ENCODE measurements at places on chromosomes 13 and 19.

DNA sequence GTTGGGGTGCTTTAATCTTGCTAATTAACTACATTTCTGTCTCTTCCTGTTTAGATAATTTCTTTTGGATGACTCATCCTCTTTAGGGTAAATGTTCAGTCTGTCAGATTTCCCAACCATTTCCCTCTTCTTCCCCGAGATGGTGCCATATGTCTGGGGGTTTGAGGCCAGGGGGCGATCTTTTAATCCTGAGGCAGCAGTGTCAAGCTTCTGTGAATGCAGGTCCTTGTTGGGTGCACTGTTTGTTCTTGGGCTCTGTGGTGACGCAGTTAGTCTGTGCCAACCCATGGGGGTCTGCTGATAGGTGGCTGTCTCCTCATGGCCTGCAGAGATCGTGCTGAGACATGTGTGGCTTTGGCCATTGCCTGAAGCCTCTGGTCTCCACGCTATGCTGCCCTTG lies 420.4 kb downstream of the NDFIP2 start:
- DNase-seq, result no peak

DNA sequence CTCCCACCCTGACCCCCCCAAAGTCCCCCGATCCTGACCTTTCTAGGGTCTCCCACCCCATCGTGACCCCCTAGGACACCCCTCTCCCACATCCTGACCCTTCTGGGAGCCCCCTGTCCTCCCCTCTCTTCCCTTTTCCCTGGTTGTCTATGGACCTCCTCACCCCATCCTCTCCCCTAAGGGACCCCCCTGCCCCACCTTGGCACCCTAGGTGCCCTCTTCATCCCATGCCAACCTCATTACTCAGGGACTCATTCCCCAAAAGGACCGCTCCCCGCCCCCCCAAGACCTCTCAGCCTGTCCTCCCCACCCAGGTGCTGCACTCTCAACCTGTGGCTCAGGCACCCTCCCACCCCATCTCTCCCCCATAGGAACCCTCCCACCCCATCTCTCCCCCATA lies 2.1 kb downstream of the MAP2K2 start:
- no peak for DNase-seq

DNA sequence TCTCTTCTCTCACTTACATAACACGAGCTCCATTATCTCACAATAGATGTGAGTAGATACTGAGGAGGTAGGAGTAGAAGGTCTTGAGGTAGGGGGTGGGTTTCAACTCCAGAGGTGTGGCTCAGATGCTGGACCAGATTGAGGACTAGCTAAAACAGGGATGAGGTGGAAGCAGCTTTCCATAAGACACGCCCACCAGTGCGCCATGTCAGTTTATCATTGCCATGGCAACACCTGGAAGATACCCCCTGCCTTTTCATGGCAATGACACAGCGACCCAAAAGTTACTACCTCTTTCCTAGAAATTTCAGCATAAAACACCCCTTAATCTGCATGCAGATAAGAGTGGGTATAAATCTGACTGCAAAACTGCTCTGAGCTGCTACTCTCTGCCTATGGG lies 44.1 kb downstream of the KCTD15 start:
- DNase-seq, result no peak

- DNase-seq, result peak; percentile 76
Observed at GRCh38 chr19:19540715-19541515, 2.9 kb downstream of the CILP2 start.

GRCh38 chr13:46621792-46622629 lies 69.0 kb downstream of the LRCH1 start:
- no peak for DNase-seq

- no peak for DNase-seq
Observed at GRCh38 chr19:643736-644135, 4.1 kb downstream of the FGF22 start.

DNA sequence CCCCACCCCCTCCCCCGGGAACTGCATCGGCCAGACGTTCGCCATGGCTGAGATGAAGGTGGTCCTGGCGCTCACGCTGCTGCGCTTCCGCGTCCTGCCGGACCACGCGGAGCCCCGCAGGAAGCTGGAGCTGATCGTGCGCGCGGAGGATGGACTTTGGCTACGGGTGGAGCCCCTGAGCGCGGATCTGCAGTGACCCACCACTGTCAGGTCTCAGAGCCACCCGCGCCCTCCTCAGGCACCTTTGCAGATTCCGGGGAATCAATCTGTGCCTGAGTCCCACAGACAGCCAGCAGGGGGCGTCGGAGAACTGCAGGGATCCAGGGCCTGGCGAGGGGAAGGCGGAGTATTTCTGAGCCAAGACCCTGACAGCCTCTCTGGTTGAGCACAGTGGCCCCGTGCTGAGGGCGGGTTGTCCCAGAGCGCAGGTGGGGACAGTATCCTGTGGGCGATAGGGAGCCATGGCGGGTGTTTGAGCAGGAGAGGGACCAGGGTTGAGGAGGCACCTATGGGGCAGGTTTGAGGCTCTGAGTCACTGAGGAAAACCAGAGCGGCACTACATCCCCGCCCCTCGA lies 30.4 kb upstream of the CYP4F8 start:
- DNase-seq, result peak; percentile 85

DNA sequence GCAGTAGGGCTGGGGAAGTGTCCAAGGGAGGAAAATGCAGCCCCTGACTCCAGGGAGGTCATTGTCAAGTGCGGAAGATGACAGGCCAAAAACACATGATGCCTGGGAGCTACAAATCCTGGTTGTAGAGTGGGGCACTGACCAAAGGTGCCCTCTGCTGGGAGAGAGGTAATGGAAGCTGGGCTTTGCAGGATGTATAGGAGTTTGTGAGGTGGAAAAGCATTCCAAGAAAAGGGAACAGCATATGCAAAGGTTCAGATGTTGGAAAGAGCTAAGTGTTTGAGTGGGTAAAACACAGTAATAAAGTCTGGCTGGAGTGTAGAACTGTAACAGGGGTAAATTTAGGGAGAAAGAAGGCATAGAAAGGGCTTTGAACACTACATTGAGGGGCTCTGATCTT lies 46.9 kb upstream of the PTPRS start:
- no peak for DNase-seq

DNA sequence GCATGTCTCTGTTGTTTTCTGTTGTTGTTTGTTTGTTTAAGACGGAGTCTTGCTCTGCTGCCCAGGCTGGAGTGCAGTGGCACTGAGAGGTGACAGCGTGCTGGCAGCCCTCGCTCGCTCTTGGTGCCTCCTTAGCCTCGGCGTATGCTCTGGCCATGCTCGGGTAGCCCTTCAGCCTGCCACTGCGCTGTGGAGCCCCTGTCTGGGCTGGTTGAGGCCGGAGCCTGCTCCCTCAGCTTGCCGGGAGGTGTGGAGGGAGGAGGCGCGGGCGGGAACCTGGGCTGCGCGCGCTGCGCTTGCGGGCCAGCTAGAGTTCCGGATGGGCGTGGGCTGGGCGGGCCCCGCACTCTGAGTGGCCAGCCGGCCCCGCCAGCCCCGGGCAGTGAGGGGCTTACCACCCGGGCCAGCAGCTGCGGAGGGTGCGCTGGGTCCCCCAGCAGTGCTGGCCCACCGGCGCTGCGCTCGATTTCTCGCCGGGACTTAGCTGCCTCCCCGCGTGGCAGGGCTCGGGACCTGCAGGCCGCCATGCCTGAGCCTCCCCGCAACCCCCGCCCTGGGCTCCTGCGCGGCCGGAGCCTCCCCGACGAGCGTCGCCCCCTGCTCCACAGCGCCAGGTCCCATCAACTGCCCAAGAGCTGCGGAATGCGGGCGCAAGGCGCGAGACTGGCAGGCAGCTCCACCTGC lies 6.6 kb upstream of the ZNF329 start:
- DNase-seq, result no peak

- DNase-seq, result no peak
Observed at GRCh38 chr19:52673014-52673413, 34.9 kb upstream of the ZNF83 start.

DNA sequence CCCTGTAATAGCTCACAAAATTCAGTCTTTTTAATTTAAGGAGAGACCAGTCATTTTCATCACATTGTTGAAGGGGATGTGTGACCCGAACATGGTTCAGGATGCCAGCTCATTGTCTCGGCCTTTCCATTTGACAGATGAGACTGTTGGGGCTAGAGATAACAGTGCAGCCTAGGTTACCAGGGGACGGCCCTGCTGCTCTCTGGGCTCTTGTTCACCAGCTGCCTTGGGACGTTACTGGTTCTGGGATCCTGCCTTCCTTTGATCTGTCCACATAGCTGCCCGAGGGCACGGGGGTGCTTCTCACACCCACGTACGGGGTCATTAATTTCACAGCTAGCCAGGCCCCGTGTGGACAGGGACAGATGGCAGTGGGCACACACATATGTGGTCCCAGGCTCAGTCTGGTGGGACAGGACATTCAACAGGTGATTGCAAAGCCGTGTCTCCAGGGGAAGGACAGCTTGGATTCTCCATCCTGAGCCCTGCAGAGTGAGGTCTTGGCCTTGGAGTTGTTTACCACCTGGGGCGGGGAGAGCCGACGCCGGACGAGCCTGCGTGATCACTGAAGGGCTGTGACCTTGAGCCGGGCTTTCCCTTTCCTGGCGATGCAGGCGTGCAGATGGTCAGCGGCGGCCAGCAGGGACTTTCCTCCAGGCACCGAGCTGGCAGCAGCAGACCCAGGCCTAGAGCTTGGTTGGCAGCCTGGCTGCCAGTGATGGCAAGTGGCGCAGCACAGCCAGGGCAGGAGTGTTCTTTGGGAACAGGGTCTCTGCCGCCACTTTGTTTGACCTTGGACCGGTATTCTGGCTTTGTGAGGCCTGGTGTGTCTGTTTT lies 26.7 kb upstream of the NPAS1 start:
- no peak for DNase-seq

GRCh38 chr19:45764945-45765701 lies 3.9 kb downstream of the SIX5 start:
- DNase-seq, result no peak

- no peak for DNase-seq
Observed at GRCh38 chr19:336067-336614, 8.5 kb downstream of the MIER2 start.

GRCh38 chr19:45632468-45633196 lies 6.6 kb downstream of the EML2 start:
- peak; percentile 56 for DNase-seq

GRCh38 chr13:47437406-47437805 lies 540.6 kb upstream of the HTR2A start:
- DNase-seq, result no peak

GRCh38 chr13:99350191-99350590 lies 43.0 kb upstream of the GPR183 start:
- DNase-seq, result no peak

DNA sequence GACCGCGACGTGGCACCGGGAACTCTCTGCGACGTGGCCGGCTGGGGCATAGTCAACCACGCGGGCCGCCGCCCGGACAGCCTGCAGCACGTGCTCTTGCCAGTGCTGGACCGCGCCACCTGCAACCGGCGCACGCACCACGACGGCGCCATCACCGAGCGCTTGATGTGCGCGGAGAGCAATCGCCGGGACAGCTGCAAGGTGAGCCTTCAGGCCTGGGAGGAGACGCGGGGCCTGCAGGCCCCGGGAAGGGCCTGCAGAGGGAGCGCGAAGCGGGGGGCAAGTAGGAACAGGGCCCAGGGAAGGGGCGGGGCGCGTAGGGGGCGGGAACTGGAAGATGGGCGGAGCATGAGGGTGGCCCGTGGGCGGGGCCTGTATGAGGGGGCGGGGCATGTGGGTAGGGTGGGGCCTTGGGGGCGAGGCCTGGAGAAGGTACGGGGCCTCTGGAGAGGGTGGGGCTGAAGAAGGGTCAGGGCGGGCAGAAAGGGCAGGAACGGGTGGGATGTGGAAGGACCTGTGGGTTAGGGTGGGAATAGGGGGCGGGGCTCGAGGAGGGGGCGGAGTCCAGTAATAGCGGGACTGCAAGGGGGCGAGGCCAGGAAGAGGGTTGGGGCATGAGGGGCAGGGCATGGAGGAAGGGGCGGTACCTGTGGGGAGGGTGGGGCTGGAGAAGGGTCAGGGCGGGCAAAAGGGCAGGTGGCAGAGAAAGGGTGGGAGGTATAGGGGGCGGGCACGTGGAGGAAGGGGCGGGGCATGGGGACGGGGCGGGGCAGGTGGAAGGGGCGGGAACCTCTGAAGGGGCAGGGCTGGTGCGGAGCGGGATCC lies 2.5 kb downstream of the CFD start:
- peak; percentile 61 for DNase-seq

- no peak for DNase-seq
Observed at GRCh38 chr13:45206340-45206739, 5.5 kb upstream of the KCTD4 start.

GRCh38 chr13:102708211-102708610 lies 13.4 kb upstream of the METTL21C start:
- DNase-seq, result no peak

- DNase-seq, result peak; percentile 32
Observed at GRCh38 chr19:39246951-39247669, 1.5 kb downstream of the IFNL4 start.

DNA sequence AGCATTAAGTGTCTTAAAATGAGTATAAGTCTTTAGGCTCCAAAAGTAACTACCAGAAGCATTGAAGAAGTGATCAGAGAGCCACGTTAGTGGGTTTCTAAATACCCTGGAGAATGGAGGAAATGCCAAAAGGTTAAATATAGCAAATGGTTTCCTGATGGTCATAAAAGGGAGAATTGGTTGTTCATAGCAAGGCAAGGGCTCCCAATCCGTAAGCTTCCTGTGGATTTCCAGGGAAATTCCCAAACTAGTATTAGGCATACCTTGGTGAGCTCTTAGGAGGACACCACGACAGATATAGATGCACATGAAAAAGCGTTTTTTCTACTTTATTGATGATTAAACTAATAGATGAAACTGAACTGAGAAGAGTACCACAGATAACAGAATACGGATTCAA lies 410.9 kb downstream of the FOXO1 start:
- DNase-seq, result no peak

GRCh38 chr13:80717776-80718175 lies 376.9 kb upstream of the SPRY2 start:
- DNase-seq, result no peak

DNA sequence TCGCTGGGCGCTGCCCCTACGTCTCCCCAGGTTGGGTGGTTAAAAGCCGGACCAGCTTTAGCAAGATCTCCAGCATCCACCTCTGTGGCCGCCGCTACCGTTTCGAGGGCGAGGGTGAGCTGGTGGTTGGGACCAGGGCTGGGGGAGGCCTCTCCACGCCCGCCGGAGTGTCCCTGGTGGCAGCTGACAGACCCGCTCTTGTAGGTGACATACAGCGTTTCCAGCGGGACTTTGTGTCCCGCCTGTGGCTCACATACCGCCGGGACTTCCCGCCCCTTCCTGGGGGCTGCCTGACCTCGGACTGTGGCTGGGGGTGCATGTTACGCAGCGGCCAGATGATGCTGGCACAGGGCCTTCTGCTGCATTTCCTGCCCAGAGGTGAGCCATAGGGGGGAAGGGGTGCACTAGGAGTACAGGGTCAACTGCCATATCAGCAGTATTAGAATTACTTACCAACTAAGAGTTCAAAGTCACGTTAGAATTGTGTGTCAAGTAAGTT lies 1.1 kb downstream of the ATG4D start:
- DNase-seq, result peak; percentile 7

Data from activated naive CD4-positive, alpha-beta T cell treated with Interleukin-2 at 50 U/mL for 16 hours (primary cell).